Fibroblast of skin of left biceps (primary cell): ENCODE measurements at places on chromosomes 2 and 18.
A peak's percentile ranks its signal among the peaks of the same experiment; 100 is the strongest.

GRCh38 chr2:45825001-45825651, 173.7 kb downstream of the PRKCE start:
- no peak for DNase-seq

- no peak for DNase-seq
Measured at GRCh38 chr2:225112362-225113126, 70.3 kb upstream of the DOCK10 start.

GRCh38 chr2:220226076-220226475, 598.6 kb downstream of the SLC4A3 start:
- no peak for DNase-seq

- no peak for DNase-seq
Measured at GRCh38 chr2:100321179-100321865, 979 bp downstream of the LONRF2 start.

DNA sequence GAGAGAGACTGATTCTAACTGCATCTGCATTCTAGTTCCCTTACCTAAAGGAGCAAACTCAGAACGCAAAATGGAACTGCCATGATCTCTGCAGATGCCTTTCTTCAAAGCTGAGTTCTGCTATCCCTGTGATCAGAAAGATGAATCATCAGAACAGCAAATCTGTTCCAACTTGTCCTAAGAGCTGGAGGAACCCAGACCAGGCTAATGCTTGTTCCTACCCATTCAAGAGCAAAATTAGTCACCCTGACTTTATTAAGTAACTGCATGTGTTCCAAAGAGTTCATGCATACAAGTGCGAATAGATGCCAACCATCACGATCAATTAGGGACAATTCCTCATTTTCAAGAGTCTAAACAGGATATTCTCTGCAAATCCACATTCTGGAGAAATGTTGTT, 46.5 kb downstream of the MBP start:
- DNase-seq = no peak

- DNase-seq = no peak
Measured at GRCh38 chr2:46610021-46610420, 130.7 kb downstream of the TMEM247 start.

DNA sequence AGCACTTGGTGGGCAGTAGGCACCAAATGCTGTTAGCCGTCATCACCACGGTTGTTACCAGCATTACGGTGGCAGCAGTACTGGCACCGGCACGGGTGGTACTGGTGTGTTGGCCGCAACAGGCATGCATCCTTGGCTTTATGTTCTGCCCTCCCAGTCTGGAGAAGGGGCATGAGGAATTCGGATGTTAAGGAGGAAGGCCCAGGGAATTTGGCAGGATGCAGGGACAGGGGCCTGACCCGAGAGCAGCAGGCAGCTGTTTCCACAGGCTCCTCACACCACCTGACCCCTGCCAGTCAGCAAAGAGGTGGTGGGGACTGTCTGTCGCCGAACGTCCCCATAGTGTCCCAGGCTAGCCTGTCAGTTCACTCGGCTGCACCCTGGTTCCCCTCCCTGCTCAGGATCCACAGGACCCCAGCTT, 79.0 kb downstream of the EDAR start:
- no peak for DNase-seq

GRCh38 chr18:36378205-36378604, 80.7 kb downstream of the FHOD3 start:
- DNase-seq = no peak

GRCh38 chr2:236157366-236157765, 10.8 kb downstream of the GBX2 start:
- no peak for DNase-seq

GRCh38 chr2:223101340-223102039, 49.5 kb downstream of the KCNE4 start:
- no peak for DNase-seq

- no peak for DNase-seq
Measured at GRCh38 chr2:181235683-181236459, 221.3 kb upstream of the ITGA4 start.

GRCh38 chr2:28697602-28698149, 54.0 kb upstream of the PPP1CB start:
- DNase-seq = no peak

GRCh38 chr18:13813271-13813849, 10.6 kb upstream of the MC5R start:
- peak; percentile 6 for DNase-seq

- no peak for DNase-seq
Measured at GRCh38 chr18:79816981-79817606, 19.4 kb downstream of the KCNG2 start.

DNA sequence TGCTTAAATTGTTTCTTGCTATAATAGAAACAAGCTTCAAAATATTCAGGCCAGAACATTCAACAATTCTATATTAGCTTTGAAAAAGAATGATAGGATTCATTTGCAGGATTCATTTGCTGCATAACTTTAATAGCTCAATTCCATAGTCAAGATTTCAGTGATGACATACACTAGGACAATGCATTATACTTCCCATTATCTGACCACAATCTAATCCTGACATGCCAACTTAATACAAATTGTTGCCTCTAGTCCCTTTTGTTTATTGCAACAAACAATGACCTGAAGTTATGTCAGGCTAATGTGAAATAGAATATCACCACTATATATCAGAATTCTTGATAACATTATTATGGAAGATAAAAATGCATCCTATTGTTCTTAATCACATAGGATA, 169.4 kb downstream of the DNAH7 start:
- DNase-seq = no peak

- DNase-seq = no peak
Measured at GRCh38 chr2:240622531-240623235, 2.6 kb upstream of the GPR35 start.

- no peak for DNase-seq
Measured at GRCh38 chr2:178825183-178825582, 18.0 kb upstream of the TTN start.

DNA sequence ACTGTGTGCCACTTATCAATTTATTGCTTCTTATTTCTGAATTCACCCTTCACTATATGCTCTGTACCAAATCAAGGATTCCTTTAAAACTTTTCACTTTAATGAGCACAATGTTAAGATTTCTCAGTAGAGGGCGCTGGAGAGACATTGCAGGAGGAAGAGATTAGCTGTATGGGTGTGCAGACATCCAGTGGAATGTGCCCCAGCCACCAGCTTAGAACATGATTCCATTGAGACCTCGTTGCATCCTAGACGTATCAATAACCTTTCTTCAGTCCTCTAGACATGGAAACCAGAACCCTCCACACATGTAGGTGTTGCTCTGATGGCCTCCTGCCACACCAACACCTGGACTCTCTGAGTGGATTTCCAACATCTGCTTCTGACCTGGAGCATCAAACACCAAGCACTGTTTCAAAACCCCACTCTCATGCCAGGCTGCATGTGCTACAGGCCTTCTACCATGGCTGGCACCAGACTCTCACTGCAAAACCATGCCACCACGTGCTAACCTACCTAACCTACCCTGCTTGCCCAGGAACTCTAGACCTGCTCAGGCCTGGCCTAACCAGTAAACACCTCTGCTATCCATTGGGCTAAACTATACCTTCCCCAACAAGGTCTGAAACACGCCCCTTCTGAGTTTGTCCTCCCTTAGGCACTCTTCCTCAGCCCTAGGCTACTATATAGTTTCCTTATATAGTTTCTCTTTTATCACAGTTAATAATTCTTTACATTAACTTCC, 633.2 kb upstream of the PKDCC start:
- peak; percentile 1 for DNase-seq

DNA sequence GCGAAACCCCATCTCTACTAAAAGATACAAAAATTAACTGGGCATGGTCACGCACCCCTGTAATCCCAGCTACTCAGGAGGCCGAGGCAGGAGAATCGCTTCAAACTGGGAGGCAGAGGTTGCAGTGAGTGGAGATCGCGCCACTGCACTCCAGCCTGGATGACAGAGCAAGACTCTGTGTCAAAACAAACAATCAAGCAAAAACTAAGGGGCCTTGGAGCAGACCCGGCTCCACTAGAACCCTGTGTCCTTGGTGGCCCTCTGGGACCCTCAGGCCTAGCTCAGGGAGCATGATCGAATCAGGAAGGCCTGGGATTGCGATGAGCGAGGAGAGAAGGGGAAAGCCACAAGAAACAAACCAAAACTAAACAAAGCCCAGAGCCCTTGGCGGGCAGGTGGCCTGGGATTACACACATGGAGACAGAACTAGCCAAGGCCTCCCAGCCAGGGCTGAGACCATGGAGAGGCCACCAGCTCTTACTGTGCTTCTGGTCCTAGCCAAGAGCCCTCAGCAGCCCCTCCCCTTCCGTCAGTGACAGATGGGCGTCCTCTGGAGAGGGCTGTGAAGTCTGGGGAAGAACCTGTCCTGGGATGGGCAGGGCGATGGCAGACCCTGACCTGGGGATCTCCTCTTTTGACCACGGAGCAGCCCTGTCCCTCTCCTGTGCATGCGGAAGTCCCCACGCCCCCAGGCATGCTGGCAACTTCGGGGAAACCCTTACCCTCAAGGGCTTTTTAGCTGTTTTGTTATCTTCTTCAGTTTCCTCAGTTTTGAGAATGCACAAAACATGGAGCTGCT, 27.4 kb upstream of the CATIP start:
- no peak for DNase-seq

- no peak for DNase-seq
Measured at GRCh38 chr2:6641956-6642355, 223.8 kb downstream of the CMPK2 start.

DNA sequence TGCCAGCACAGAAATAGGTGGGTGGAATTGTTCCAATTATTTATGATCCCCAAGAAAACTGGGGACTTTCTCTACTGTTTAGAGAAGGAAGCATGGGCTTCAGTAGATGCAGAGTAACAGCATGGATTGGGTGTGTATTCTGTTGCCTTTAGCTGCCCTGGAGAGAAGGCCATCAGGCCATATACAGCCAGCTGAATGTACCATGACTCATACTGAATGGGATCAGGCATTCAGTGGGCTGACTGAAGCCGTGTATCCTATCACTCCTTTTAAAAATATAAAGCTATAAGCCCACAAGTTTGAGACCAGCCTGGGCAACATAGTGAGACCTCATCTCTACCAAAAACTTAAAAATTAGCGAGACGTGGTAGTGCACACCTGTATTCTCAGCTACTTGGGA, 16.7 kb upstream of the PLEKHM3 start:
- DNase-seq = no peak

DNA sequence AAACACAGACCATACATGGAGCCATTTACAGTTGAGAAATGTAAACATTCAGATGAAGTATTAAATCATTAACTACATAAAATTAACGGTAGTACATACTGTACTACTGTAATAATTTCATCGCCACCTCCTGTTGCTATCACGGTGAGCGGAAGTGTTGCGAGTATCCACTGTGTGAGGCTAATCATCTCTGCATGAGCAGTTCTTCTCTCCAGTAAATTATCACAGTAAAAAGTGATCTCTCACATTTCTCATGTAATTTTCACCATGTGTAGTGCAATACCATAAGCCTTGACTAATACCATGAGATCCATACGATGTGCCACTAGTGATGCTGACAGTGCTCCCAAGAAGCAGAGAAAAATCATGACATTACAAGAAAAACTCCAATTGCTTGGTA, 21.9 kb downstream of the SMAD2 start:
- DNase-seq = no peak

- DNase-seq = no peak
Measured at GRCh38 chr2:60534052-60534685, 19.3 kb downstream of the BCL11A start.

DNA sequence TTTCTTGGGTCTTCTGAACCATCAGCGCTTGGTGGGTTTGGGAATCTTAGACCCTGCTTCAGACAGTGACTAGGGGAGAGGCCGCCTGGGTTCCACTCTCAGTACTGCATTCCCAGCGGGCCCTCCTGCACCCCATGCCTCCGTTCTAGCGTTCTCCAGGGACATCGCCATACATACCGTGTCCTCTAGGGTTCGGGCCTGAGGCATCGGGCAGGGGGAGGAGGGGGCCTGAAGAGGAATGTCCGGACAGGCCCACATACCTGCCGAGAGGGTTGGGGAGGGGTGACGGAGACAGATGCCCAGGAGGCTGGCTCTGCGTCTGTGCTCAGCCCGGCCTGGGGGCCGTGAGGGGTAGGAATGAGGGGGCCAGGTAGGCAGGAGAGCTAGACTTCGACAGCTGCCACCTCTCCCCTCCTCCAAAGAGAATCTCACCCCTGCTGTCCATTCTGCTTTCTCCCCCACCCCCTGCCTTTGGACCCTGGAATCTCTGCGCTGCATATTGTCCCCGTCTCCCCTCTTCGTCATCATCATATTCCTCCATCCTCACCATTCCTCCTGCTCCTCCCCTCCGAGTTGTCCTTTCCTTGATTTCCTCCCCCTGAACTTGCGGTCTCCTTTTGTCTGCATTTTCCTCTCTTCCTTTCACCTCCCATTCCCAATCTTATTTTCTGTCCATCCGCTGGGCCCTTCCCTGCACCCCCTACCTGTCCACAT, 7.8 kb upstream of the WNT10A start:
- no peak for DNase-seq

GRCh38 chr18:55240978-55241377, 281.7 kb upstream of the CCDC68 start:
- DNase-seq = no peak

DNA sequence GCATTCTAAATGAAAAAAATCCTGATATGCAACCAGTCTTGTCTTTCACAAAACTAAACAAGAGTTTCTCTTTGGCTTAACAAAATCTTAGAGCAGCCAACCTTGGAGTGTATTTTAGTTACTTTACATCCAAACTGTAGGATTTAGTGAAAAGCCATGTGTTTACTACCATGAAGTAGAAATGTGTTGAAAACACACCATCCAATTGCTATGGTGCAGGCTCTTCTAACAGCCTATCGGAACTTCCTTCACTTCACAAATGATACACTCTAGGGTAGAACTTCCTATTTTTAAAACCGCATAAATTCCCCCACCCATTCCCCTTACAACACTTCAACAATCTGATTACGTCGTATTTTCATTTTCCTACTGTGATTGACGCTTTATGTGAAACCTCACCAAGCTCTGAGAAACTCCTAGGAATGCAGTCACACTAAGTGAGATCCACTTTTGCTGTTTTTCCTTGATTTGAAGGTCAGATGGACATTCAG, 74.4 kb upstream of the MAP4K4 start:
- DNase-seq = no peak

- DNase-seq = no peak
Measured at GRCh38 chr2:208985644-208986043, 438.2 kb upstream of the MAP2 start.

DNA sequence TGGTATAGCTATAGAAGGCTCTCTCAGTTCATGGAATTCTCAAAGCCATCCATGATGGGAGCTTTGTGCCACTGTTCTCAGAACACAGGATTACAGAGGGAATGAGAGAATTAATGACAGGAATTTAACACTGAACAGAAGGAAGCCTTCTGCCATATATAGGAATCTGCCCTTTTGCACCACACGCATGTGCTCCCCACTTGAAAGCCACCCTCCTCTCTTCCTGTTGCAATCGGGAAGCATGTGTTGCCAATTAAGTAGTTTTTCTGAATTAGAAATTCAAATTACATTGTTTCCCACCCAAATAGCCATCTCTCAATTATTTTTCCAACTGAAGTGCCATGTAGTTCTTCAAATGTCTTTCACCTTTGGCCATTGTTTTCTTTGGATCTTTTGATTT, 71.3 kb downstream of the C1D start:
- DNase-seq = no peak
